ENCODE measurements at places on chromosomes 12 and 14.

DNA sequence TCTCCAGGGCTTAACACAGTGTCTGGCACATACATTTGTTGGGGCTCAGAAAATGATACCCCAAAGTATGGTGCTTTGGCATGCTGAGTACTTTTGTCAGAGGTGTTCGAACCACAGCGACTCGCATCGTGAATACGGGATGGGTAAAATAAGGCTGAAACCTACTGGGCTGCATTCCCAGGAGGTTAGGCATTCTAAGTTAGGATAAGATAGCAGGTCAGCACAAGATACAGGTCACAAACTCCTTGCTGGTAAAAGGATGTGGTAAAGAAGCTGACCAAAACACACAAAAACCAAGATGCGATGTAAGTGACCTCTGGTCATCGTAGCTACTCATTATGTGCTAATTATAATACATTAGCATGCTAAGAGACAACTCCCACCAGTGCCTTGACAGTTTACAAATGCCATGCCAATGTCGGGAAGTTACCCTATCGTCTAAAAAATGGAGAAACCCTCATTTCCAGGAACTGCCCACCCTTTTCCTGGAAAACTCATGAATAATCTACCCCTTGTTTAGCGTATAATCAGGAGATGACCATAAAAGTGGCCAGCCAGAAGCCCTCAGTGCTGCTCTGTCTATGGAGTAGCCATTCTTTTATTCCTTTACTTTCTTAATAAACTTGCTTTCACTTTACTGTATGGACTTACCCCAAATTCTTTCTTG is 3.3 kb upstream of the AEBP2 start:
- no peak for ATAC-seq

DNA sequence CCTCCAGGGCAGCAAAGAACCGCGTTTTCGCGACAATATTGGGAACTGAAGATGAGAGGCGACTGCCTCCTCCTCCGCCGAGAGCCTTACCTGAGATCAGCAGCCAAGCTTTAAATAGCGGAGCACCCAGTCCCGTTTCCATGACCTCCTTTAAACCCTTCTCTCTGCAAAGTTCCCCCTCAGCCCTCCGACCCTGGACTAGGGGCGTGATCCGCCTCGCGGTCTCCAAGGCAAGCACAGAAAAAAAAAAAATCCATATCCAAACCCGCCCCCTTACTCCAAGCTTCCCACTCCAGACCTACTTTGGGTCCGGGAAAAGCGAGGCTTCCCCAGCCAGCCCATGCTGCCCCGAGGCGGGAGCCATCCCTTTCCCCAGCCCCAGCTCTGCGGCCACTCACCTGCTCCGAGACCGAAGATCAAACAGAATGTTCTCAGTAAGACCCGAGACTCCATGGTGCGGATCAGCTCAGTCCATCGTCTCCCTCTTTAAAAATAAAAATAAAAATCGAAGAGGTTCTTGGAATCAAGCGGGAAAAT is 630 bp downstream of the NELL2 start:
- ATAC-seq: no peak

DNA sequence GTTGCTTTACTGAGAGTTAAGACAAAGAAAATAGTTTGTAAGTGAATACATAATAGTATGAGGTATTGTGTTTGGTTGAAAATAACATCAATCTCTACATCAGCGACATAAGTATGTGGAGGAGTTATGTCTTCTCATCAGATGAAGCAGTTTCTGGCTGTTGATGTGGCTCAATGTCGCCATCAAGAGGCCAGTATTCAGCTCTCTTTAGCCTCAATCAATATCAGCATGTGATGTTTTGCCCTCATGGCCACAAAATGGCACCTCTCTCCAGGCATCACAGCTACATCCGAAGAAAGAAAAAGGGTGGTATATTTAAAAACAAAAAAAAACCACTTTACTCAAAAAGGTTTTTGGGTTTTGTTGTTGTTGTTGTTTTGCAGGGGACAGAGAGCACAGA is 302.3 kb upstream of the TMEM132C start:
- no peak for ATAC-seq

GRCh38 chr12:2198005-2198501 is 145.3 kb downstream of the CACNA1C start:
- peak; percentile 82 for ATAC-seq

DNA sequence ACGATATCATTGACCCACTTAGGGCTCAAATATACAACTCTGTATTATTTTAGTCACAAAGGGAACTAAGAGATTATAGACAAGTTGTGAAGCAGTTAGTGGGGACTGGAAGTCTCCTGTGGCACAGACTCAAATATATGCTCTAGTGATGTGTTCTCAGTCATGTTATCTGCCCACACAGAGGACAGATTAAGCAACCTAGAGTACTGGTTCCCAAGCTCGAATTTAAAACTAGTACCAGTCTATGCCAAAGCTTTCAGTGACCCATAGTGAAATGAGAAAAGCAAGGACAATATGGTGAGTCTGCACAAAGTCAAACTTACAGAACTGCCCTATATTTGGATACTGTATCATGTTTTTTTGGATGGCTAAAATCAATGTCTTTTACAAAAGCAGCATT is 389.3 kb downstream of the DIO2 start:
- no peak for ATAC-seq

GRCh38 chr14:74988993-74989392 is 13.7 kb upstream of the EIF2B2 start:
- no peak for ATAC-seq

Data from gastroesophageal sphincter (tissue), 4 donors.